CD4-positive, alpha-beta T cell treated with Interleukin-1 beta for 1 hour (primary cell): ENCODE measurements at places on chromosomes 4 and X.

- no peak for DNase-seq
These were observed 500.3 kb downstream of the TRIML1 start for GRCh38 chr4:188639479-188640100.

GRCh38 chr4:87209696-87210095, 10.7 kb downstream of the KLHL8 start:
- DNase-seq, result peak; percentile 17

DNA sequence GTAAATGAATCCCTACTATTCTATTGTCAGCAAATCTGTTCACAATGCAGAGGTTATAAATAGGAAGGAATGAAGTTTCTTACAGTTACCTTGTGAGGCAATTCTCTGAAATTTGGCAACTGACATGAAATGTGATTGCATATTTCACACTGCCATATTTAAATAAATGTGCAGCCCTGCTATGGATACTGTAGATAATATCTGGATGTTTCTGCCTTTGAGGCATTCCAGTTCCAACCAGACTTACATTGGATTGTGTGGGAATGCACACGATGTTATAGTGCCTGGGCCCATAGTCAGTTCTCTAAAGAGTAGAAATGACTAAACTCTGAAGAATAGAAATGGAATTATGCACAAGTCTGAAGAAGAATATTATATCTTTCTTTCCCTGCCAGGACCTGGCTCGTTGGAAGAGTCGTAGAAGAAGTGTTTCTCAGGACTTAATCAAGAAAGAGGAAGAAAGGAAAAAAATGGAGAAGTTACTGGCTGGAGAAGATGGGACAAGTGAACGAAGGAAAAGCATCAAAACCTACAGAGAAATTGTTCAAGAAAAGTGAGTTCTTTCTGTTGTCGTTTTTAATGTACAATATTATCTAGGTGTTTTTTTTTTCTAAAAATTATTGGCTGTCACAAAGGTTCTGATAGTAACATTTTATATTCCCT, 102.7 kb downstream of the PHOX2B start:
- DNase-seq, result no peak

- no peak for DNase-seq
These were observed 241.3 kb upstream of the MAGEC2 start for GRCh38 chrX:142446349-142446748.

- DNase-seq, result no peak
These were observed at the start of gene GPR173 for GRCh38 chrX:53048169-53049126. Gene GPR173, plus strand, starts transcription at chrX:53048789. Its CDS starts 27,833 bp downstream, at chrX:53076622.

DNA sequence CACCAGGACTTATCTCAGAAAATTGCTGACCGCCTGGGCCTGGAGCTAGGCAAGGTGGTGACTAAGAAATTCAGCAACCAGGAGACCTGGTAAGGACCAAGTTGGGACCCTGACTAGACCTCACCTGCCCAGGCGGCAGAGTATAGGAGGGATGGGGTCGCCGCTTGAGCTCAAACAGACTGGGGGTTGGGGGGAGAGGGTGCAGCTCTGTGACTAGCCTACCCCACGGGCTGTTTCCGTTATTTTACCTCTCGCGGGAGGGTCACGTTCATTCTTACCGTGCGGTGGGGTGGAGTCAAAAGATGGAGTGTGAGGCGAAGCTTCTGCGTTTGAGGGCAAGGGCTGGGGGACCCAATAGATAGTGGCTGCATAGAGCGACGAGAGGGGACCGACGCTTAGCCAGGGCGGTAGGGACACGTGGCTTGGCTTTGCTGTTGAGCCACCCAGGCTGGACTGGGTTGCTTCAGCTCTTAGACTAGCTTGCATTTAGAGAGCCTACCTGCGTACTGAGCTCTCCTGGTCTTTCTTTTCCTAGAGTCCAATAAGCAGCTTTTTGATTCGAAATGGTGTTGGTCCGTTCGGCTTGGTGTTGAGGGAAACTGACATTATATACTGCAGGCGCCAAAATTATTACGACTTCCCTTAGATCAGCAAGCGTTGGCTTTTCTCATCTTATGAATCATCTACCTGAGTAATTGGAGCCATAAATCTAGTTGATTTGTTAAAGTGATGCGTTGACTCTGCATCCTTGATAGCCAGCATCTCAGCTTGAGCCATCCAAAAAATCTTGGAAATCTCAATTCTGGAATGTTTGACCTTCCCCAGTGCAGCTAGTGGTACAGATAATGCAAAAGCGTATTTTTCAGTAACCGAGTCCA, 591 bp downstream of the PRPS1 start:
- peak; percentile 45 for DNase-seq
